Activated CD8-positive, alpha-beta T cell treated with anti-CD3 and anti-CD28 coated beads, Interleukin-2, amount 10 ng/mL, durations not matched to agents 7 days and 5 days (primary cell): ENCODE measurements at places on chromosomes 2 and 18. TPM values are rescaled to one million over a fixed set of nuclear protein-coding genes. Genes with fewer than 3 reads are reported as not detected.

- DNase-seq: no peak
- H3K27ac ChIP-seq: no peak overlapping the region
- H3K4me1 ChIP-seq: no peaks in the 10 kb centered on the region
Observed at GRCh38 chr2:145797692-145798091, 1277.8 kb upstream of the ZEB2 start.

- no peaks in the 10 kb centered on the region for H3K4me1 ChIP-seq
- H3K36me3 ChIP-seq: no peaks in the 10 kb centered on the region
- H3K27ac ChIP-seq: no peak overlapping the region
- DNase-seq: no peak
- H3K4me3 ChIP-seq: no peak overlapping the region
Observed at GRCh38 chr18:80191264-80191663, 56.0 kb downstream of the PARD6G start.

GRCh38 chr2:102063487-102063911, 71.7 kb downstream of the IL1R2 start:
- H3K36me3 ChIP-seq: no peaks in the 10 kb centered on the region
- no peak overlapping the region for H3K27ac ChIP-seq
- H3K4me1 ChIP-seq: peaks cover 17% of the 10 kb centered on the region
- no peaks in the 10 kb centered on the region for H3K27me3 ChIP-seq

DNA sequence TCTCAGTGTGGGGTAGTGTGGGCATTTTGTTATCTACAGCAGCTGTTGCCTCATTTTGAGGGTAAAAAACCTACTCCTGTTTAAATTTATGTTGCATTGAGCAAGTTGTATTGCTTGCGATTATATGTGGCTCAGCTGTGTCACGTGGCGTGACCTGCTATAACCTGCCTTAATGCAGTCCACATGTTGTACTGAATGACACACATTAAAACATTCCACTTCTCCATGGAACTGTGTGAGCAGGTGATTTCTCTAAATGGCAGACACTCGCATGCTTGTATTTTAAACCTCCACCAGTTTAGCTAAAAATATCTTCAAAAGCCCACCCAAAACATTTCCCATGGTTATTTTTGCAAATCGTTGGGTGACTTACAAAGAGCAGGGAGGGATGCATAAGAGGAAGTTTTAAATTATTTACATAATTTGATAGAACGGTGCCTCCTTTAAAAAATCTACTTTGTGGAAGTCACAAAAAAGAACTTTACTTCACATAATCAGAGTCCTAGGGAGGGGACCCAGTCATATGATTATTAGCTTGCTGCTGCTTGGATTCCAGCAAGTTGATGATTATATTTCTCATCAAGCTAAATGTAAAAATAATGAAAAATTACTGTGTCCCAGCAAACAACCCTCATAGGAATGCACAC, 163.3 kb upstream of the ZEB2 start:
- H3K4me3 ChIP-seq: no peak overlapping the region
- H3K27me3 ChIP-seq: peaks cover 3% of the 10 kb centered on the region
- no peaks in the 10 kb centered on the region for H3K4me1 ChIP-seq
- no peak overlapping the region for H3K27ac ChIP-seq
- H3K36me3 ChIP-seq: no peaks in the 10 kb centered on the region
- DNase-seq: no peak

PPM1G gene
- total RNA-seq: 130 TPM

ARHGAP15 gene
- total RNA-seq: 154 TPM

SCN1A gene
- total RNA-seq: not detected

VAMP5 gene
- 72.0 TPM for total RNA-seq
